Stimulated activated CD4-positive, alpha-beta T cell treated with anti-CD3 and anti-CD28 coated beads, TNF-alpha, amount 100 ng/mL, for 4 hours (primary cell): ENCODE measurements at places on chromosomes 16 and 17.

- no peak for DNase-seq
Observed at GRCh38 chr16:83059237-83059636, 432.5 kb downstream of the CDH13 start.

DNA sequence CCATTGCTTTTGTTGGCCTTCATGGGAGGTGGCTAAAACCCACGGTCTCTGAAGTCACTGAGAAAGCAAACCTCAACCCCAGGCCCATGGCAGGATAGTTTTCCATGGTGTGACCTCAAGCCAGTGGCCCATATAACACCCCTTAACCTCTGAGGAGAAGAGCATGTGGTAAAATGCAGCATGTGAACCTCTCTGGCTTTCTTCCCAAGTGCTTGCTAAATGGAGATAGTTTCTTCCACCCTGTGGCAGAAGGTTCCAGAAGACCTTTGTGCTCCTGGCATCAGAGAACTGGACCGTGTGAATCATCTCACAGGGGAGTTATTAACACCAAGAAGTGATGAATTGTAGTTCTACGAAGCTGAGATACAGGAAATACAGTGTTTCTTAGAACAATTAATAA, 47.3 kb downstream of the MYOCD start:
- no peak for DNase-seq

GRCh38 chr17:39927101-39927928, at the start of the genes LRRC3C and ORMDL3:
Gene LRRC3C (plus strand): TSS chr17:39927732. CDS start chr17:39941524, 13,792 bp downstream.
Gene ORMDL3 (minus strand): TSS chr17:39927601. CDS start chr17:39924203, 3,398 bp downstream.
- DNase-seq, result peak; percentile 80

DNA sequence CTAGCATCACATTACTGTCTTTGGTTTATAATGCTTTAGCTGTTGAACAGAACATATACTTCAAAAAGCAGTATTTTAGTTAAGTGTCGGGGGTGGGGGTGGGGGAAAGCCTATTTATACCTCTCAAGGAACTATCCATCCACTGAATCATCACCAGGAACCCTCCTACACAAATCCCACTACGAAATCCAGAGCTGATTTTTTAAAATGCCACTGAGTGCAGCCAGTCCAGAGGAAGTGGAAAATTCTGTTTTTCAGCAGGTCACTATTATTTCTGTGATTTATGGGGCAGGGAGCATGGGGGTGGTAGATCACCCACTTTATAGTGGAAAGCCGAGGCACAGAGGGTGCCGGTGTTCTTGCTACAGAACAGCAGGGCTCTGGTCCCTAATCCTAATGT, 284.1 kb downstream of the SOX9 start:
- DNase-seq, result no peak

- no peak for DNase-seq
Observed at GRCh38 chr16:8730335-8730915, 56.0 kb downstream of the ABAT start.

DNA sequence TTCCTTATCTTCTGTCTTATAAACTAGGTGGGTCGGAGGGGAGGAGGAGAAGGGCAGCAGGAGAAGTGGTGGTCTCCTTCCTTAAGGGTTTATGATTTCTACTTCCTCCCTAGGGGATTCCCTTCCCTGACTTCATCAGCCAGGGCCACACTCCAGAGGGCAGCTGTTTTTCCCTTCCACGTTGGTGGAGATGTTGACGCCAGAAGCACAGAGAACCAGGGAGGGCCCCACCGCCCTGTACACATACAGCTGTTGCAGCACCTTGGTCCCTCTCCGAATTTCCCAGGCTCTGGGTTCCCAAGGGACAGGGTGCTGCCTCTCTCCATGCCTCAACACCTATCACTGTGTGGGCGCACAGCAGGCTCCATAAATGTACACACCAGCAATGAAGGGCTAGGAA, 5.6 kb upstream of the SLC6A4 start:
- DNase-seq, result no peak

DNA sequence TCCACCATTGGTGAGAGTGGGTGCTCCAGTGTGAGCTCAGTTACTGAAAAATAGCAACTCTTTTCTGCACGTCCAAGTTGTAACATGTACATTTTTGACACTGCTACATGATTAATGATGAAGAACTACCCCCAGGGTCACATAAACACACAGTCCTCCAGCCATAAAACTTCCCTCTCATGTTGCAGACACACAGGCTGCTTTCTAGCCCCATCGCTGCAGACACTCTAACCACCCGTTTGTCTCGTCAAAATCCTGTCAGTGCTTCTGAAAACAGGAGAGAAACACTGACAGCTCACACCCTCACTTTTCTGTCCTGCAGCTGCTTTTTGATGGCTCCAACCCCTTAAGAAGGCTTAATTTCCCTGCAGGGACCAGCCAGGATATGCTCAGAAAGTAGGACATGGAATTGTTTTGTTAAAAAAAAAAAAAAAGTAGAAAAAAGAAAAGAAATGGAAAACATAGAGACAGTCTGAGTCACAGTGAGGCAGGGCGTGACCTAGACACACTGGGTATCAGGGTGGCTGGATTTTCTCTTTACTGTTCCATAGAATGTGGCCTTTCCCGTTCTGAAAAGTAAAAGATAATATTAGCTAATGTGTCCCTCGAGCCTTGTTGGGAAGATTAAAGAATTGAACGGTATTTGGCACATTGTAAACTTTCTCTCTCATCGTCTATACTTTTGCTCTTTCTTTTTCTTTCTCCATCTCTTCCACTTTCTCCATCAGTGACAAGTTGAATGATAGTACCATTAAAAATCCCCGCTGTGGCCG, 20.7 kb upstream of the CCL5 start:
- no peak for DNase-seq

- no peak for DNase-seq
Observed at GRCh38 chr17:33073416-33073815, 81.8 kb downstream of the SPACA3 start.

DNA sequence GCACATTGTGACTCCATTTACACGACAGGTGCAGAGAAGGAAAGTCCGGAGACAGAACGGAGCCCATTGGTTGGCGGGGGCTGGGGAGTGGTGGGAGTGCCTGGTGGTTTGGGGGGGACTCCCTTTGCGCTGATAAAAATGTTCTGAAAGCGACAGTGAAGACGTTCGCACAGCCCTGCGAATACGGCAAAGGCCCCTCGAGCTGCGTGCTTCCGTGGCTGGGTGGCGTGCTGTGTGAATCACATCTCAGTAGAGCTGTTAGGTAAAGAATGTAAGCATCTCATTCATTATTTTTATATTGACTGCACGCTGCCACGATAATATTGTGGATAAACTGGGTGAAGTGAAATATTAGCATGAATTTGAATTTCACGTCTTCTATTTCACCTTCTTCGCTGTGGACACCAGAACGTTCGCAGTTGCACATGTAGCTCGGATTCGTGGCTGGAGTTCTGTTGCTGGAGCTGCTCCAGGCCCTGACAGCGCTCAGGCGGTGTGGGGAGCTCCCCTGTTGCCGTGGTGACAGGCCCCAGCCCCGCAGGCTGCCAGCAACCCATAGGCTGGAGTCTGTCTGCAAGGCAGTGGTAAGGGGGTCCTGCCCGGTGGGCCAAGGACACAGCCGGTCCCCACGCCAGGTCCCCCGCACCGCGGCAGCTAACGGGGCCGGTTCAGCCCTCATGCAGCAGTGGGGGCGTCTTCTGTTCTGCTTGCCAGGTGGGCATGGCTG, 44.6 kb downstream of the SOX8 start:
- no peak for DNase-seq

GRCh38 chr16:53966821-53967571, 263.0 kb downstream of the FTO start:
- no peak for DNase-seq

GRCh38 chr17:41806685-41807445, 4.9 kb downstream of the P3H4 start:
- no peak for DNase-seq

GRCh38 chr16:59719121-59719520, 985.0 kb upstream of the GOT2 start:
- DNase-seq, result no peak

DNA sequence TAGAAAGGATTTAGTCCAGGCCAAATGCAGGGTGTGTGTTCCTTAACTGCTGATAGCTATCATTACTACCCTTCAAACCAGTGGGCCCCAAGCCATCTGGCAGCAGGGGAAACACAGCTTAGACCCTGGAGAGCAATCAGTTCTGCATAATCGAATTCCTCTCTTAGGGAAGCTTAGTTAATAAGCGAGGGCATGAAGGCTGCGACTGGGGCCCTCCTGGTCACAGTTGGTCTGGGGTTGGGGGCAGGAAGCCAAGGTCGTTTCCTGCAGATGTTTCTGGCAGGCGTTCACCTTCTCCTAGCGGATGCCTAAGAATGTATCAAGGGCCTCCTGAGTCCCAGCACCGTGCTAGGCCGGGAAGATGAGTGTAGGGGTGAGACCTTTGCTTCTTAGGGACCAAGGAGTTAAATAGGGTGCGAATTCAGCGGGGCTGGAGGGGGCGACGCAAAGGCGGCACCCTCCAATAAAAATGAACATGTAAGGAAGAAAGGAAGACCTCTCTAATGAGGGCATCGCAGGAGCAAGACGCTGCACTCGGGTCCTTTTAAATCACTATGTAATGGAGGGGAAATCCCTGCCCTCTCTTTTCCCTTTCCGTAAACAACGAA, 16.5 kb upstream of the EEF2K start:
- no peak for DNase-seq

DNA sequence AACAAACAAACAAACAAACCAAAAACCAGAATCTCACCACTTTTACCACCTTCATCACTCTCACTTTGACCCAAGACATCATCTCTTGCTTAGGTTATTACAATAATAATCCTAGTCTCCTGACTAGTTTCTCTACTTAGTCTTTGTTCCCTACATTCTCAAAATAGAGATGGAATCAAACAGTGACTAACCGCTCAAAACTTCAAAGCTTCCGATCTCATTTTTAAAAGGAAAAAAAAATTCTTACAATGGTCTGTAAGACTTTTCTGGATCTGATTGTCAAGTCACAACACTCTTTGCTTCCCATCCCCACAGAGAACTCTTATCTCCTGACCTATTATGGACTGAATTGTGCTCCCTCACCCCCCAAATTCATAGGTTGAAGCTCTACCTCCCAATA, 60.9 kb downstream of the SPAG9 start:
- no peak for DNase-seq

DNA sequence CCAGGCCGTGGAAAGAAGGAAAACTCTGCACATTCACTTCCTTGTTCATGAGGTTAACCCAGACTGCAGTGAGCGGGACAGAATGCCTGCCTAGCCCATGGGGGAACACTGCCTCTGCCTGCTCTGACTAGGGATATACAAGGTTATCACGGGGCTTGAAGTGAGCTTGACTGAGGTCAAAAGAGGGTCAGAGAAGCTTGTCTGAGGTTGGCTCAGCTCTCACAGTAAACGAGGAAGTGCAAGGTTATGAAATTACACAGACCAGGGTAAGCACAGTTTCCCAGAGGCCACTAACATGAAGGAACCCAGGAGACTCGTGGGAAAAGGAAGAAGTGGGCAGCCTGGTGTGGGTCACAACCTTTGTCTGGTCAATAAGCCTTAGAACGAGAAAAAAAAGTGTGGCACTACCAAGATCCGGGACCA, 28.7 kb downstream of the HIC1 start:
- DNase-seq, result no peak
